ENCODE measurements at places on chromosomes 2 and 18. TPM values are rescaled to one million over a fixed set of nuclear protein-coding genes. Genes with fewer than 3 reads are reported as not detected.

DNA sequence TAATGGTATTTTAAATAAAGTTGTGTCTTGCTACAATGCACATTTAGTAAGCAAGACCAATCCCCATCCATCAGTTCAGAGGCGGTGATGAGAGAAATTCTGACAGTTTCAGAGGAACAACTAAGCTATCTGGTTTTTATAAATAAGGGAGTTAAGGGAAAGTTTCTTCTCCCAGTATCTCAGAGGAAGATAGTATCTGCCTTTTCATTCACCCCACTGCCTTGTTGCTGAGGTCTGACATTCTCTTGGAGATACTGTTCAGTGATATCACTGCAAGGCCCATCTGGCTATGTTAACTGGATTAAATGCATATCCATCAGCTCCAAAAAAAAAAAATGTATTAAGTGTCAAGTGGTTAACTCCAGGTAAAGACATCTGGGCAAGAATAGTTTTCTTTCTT, 47.9 kb downstream of the RBMS1 start:
- H3K27ac ChIP-seq, result no peak overlapping the region
- H3K4me3 ChIP-seq, result no peak overlapping the region
- no peak for DNase-seq
- no peaks in the 10 kb centered on the region for H3K27me3 ChIP-seq

The MOCOS gene
- total RNA-seq, result 3.0 TPM

GRCh38 chr2:50564766-50565165, 467.2 kb downstream of the NRXN1 start:
- H3K36me3 ChIP-seq, result no peaks in the 10 kb centered on the region
- no peak for DNase-seq
- H3K4me1 ChIP-seq, result no peaks in the 10 kb centered on the region
- no peak overlapping the region for H3K4me3 ChIP-seq
- H3K27ac ChIP-seq, result no peak overlapping the region
- H3K27me3 ChIP-seq, result no peaks in the 10 kb centered on the region

The TPO gene
- total RNA-seq, result not detected

DNA sequence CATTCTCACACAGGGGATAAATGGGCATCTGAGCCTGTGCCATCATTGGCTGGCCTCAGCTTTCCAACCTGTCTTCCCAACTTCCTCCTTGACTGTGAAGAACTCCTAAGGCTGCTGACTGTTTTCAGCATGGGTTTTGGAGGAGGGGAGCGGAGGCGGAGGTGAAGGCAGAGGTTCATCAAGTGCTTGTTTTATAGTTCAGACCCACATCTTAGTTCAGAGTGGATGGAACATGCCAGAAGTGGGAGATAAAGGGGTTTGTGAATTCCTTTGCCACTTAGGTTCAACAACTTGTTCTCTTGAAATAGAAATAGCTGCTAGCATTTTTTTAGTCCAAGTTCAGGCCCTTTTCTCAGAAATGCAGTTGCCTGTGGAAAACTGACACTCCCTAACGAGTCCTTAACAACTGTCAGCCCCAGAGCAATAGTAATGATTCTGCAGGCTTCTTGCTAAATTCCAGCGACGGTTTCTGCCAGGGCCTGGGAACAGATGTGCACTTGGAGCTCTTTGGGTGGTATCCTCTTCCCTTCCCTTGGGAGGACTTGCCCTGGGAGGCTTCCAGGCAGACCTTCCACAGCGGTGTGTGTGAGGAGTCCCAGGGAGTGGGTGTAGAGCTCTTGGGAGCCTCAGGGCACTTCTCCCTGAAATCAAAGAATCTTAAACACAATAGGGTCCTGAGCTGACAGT, 30.1 kb upstream of the ITGA6 start:
- H3K27me3 ChIP-seq, result no peaks in the 10 kb centered on the region
- H3K36me3 ChIP-seq, result no peaks in the 10 kb centered on the region
- DNase-seq, result no peak
- peaks cover 17% of the 10 kb centered on the region for H3K4me1 ChIP-seq
- H3K4me3 ChIP-seq, result no peak overlapping the region
- no peak overlapping the region for H3K27ac ChIP-seq

The MROH2A gene
- total RNA-seq, result not detected

The GPD2 gene
- total RNA-seq, result 48.2 TPM

DNA sequence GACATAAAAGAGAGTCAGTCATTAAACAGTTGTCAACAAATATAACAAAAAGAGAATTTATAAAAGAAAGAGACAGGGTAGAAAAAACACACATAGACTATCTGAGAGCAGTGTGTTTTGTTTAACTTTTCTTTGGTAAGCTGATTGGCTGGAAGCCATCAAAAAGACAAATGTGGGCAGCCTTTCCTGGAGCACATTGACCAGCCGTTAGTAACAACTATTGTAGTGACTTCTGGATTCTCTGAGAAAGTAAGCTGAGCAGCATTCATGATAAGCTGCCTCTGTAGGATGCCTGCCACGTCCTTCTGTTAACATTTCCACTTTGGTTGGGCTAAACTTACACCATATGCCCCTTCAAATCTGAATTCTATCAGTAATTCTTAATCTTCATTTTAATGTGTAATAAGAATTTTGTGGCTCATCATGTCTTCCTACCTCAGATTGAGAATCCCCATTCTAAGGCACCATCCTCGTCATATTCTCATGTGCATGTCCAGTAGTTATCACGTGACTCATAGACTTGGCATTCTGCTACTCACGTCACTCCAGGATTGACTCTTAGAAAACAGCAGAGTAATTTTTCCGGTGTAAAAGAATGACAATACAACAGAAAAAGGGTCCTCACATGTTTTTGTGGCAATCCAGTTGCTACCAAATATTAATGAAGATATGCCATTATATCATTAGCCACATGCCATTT, 43.4 kb upstream of the DNAJC10 start:
- no peaks in the 10 kb centered on the region for H3K36me3 ChIP-seq

DNA sequence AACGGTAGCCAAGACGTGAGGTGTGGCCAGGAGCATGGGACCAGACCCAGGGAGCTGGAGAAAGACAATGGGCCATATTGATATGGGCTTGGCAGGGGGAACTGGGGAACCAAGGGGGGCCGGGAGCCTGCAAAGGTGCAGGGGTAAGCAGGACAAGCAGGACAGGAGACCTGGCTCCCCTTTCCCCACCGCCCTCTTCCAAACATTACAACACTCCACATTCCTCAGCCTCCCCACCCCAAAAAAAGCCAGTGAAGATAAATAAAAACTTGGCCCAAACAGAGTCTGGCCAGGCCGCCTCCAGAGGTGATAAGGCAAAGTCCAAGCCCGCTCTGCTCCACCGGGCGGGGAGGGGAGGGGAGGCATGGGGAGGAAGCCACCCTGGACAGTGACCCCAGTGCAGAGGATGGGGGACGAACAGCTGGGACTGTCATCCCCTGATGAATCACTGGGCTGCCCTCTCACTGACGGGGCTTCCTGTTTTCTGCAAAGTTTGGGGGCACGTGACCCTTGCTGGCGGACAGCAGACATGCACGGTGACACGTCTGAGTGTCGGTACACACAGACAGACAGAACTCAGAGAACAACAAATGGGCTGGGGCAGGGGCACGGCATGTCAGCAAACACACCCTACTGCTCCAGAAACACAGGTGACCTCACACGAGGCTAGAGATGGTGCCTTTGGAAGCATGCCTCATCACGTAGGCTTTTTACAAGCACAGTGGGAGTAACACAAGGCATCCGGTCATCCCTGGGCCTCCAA, 100.2 kb downstream of the TNS1 start:
- peaks cover 61% of the 10 kb centered on the region for H3K4me1 ChIP-seq
- H3K36me3 ChIP-seq, result peaks cover 24% of the 10 kb centered on the region
- peak overlapping the region; percentile 83 for H3K27ac ChIP-seq
- H3K4me3 ChIP-seq, result peak overlapping the region; percentile 54

DNA sequence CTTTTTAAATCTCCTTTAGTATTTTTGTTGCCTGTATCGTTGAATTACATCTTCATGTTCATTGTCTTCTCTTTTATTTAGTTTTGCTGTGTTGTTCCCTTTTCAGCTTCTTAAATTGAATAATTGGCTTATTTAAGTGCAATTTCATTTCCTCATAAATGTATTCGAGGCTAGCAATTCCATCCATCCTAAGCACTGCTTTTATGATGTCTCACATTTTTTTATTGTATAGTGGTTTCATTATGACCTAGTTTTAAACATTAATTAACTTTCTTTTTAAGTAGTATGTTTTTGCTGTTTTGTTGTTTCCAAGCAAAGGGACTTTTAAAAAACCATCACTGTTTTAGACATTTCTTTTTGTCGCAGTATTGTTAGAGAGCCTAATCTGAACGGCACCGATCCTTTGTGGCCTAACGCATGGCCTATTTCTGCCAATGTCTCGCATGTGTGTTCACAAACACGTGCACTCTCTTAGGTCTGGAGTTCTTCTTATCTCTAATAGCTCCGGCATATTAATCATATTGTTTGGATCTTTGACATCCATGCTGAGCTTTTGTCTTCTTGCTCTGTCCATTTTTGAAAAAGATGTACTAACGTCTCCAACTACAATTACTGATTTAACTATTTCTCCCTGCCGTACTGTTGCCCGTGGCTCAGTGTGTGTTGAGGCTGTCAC, 59.6 kb upstream of the ZNF516 start:
- peaks cover 30% of the 10 kb centered on the region for H3K4me1 ChIP-seq
- no peak for DNase-seq
- H3K36me3 ChIP-seq, result no peaks in the 10 kb centered on the region
- H3K4me3 ChIP-seq, result no peak overlapping the region
- no peak overlapping the region for H3K27ac ChIP-seq

The METTL21A gene
- total RNA-seq, result 6.3 TPM

- H3K4me1 ChIP-seq, result peaks cover 72% of the 10 kb centered on the region
- H3K27ac ChIP-seq, result peak overlapping the region; percentile 87
- peak; percentile 36 for DNase-seq
- peak overlapping the region; percentile 69 for H3K4me3 ChIP-seq
- H3K27me3 ChIP-seq, result no peaks in the 10 kb centered on the region
Observed at GRCh38 chr2:31476511-31477180, 62.1 kb upstream of the XDH start.

GRCh38 chr2:240906141-240906910, at the start of gene CROCC2:
TSS of gene CROCC2 (plus strand) at chr2:240906336. CDS start at chr2:240906514, 178 bp downstream.
- peaks cover 26% of the 10 kb centered on the region for H3K27me3 ChIP-seq
- H3K36me3 ChIP-seq, result no peaks in the 10 kb centered on the region
- DNase-seq, result no peak
- H3K27ac ChIP-seq, result no peak within 1 kb of the TSS
- H3K4me3 ChIP-seq, result no peak within 1 kb of the TSS
- H3K4me1 ChIP-seq, result peaks cover 7% of the 10 kb centered on the region

GRCh38 chr2:188189356-188189755, 102.3 kb upstream of the GULP1 start:
- peaks cover 26% of the 10 kb centered on the region for H3K4me1 ChIP-seq
- peaks cover 5% of the 10 kb centered on the region for H3K36me3 ChIP-seq
- no peak for DNase-seq
- no peak overlapping the region for H3K4me3 ChIP-seq
- H3K27me3 ChIP-seq, result no peaks in the 10 kb centered on the region

- H3K36me3 ChIP-seq, result no peaks in the 10 kb centered on the region
- peaks cover 4% of the 10 kb centered on the region for H3K27me3 ChIP-seq
- no peak overlapping the region for H3K4me3 ChIP-seq
- peaks cover 10% of the 10 kb centered on the region for H3K4me1 ChIP-seq
Observed at GRCh38 chr2:97688062-97688827, 18.7 kb downstream of the C2orf92 start.

DNA sequence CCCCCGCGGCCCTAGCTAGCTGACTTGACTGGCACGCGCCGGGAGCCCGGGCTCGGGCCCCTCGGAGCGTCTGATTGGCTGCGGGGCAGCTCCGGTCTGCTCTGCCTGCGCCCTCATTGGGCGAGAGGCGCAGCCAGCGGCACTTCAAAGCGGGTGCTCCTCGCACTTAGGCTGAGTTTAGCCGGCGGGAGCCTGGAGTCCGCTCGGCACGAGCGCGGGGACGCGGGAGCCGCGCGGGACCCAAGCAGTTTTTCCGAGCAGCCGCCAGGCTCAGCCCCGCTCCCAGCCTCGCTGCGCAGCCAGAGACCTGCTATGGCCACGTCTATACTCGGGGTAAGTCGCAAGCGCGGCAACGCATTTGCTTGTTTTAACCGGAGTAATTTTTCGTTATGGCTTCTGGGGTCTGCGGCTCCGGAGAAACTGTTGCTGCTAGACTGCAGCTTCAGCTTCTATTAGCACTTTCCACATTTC, at the start of gene SP9:
Gene SP9, plus strand, starts transcription at position 174 of the 471 bp plus-strand sequence. Its CDS starts 139 bp downstream, at position 313.
- no peak within 1 kb of the TSS for H3K27ac ChIP-seq
- peaks cover 4% of the 10 kb centered on the region for H3K36me3 ChIP-seq
- peak within 1 kb of the TSS; percentile 69 for H3K4me3 ChIP-seq
- H3K27me3 ChIP-seq, result peaks cover 72% of the 10 kb centered on the region
- H3K4me1 ChIP-seq, result peaks cover 12% of the 10 kb centered on the region

The L3MBTL4 gene
- total RNA-seq, result not detected

DNA sequence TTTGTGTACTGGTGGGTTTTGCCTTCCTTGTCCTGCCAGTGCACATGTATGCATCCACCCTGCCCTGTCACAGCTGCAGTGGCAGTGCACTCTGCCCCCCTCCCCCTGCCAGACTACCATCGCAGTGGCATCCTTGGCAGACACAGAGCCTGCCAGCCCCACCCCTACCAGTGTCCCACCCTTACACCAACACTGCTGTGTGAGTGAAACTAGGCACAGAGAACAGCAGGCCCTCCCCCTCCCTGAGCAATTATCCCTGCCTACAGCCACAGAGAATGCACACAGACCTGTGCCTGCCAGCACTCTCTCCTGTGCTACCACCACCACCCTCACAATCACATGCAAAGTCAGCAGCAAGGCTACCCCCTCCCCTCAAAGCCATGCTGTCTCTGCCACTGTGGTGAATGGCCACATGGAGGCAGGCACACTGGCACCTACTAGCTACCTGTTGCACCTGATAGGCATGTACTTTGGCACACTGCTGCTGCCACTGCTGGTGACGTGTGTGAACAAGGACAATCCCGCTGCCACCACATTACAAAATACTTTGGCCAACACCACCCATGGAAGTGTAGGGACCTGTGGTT, 239.8 kb downstream of the CALCRL start:
- no peaks in the 10 kb centered on the region for H3K4me1 ChIP-seq
- DNase-seq, result no peak
- H3K4me3 ChIP-seq, result no peak overlapping the region

DNA sequence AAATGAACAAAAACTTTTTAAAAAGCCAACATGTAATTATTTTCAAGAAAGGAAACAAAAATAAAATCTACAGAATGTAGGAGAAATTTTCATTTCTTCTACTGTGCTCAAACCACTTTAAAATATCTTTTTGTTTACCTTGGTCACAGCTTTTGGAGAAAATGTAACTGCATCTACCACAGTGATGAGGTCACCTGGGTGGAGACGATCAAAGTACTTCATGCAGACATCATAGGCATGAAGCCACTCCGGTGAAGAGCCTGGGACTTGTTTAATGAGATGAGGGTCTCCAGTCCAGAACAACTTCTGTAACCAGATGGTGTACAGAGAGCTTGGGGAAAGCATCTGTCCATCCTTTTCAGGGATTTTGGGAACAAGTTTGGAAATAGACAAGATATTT, 285.8 kb downstream of the NBAS start:
- no peak for DNase-seq
- no peak overlapping the region for H3K27ac ChIP-seq
- peaks cover 7% of the 10 kb centered on the region for H3K36me3 ChIP-seq
- no peak overlapping the region for H3K4me3 ChIP-seq
- H3K27me3 ChIP-seq, result peaks cover 2% of the 10 kb centered on the region

The CPSF3 gene
- total RNA-seq, result 33.7 TPM

GRCh38 chr2:55163941-55164390, 68.1 kb downstream of the CLHC1 start:
- peak overlapping the region; percentile 71 for H3K4me3 ChIP-seq
- H3K36me3 ChIP-seq, result no peaks in the 10 kb centered on the region
- H3K27ac ChIP-seq, result peak overlapping the region; percentile 87
